CD4-positive, alpha-beta T cell (primary cell): ENCODE measurements at places on chromosomes 12 and 14.

- no peak for DNase-seq
Observed at GRCh38 chr14:70358631-70359030, 852 bp downstream of the COX16 start.

GRCh38 chr14:37590428-37591139 lies 4.5 kb downstream of the FOXA1 start:
- no peak for DNase-seq

DNA sequence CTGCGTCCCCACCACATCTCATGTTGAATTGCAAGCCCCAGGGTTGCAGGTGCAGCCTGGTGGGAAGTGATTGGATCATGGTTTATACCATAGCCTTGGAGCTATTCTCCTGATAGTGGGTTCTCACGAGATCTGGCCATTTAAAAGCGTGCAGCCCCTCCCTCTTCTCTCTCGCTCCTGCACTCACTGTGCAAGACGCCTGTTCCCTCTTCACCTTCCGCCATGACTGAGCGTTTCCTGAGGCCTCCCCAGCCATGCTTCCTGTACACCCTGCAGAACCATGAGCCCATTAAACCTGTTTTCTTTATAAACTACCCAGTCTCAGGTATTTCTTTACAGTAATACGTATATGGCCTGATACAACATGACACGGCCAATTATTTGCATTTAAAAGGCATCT lies 146.6 kb downstream of the RIMBP2 start:
- DNase-seq = no peak

GRCh38 chr14:85597701-85598100 lies 67.8 kb downstream of the FLRT2 start:
- DNase-seq = no peak

DNA sequence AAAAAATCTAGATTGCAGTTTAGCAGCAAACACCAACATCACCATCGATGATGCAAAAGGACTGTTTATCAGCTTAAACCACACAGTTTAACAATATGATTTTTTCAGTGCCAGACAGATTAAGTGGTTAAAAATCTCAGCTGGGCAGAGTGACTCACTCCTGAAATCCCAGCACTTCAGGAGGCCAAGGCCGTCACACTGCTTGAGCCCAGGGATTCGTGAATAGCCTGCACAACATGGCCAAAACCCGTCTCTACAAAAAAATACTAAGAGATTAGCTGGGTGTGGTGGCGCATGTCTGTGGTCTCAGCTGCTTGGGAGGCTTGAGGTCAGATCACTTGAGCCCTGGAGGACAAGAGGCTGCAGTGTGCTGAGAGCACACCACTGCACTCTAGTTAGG lies 8.9 kb downstream of the RSRC2 start:
- DNase-seq = no peak

GRCh38 chr14:19828314-19828713 lies 24.7 kb downstream of the OR4N2 start:
- no peak for DNase-seq

DNA sequence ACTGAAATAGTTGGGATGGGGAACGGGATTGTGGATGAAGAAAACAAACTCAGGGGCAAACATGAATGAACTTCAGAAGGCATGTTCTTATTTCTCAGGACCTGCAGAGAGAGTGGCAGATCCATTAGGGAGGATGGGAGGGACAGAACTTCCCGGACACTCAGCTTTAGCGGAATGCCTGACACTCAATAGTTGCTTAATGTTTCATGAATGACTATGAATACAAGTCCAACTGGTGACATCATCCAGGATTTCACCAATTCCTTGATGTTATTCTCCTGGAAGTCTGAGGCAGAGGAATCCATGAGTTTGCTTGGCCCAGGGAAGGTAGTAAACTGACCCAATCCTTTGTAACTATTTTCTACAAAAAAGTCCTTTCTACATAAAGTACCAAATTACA lies 37.8 kb upstream of the LRRC10 start:
- no peak for DNase-seq

GRCh38 chr12:92036771-92037453 lies 108.7 kb downstream of the BTG1 start:
- DNase-seq = no peak

DNA sequence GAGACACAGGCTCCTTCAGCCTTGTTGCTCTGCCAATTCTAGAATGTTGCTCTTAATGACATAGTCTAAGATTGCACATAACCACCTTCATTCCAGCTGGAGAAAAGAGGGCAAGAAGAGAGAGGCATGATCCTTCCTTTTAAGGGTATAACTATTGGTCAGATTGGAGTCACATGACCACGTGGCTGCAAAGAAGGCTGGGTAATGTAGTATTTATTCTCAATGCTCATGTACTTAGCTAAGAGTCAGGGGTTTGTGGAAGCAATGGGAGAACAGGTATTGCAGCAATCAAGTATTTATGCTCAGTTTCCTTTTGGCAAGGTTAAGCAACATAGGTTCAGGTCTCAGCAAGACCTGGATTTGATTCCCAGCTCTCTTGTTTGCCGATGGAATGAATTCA lies 298.8 kb upstream of the TBX3 start:
- DNase-seq = no peak

DNA sequence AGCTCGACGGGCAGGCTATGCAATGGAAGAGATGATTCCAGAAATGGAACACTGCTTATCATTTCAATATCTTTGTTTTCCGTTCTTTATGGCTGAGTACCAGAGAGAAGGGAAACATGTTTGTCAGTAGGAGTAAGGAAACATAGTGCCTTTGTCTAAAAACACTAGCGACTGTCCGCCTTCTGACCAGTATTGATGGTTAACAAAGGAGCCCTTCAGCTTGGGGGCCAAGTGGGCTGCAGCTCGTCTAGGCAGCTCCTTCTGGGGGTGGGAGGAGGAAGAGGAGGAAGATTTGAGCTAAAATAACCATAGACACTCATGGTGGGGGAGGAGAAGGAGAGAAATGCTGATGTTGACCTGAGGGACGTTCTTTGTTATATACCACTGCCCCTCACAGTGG lies 15.0 kb downstream of the COQ5 start:
- DNase-seq = no peak

GRCh38 chr12:58719161-58719560 lies 201.1 kb downstream of the LRIG3 start:
- no peak for DNase-seq

- DNase-seq = no peak
Observed at GRCh38 chr12:85849344-85849743, 13.1 kb upstream of the RASSF9 start.

- no peak for DNase-seq
Observed at GRCh38 chr12:15662303-15662980, 126.7 kb downstream of the EPS8 start.

- no peak for DNase-seq
Observed at GRCh38 chr12:44127966-44128710, 292.3 kb downstream of the TMEM117 start.

DNA sequence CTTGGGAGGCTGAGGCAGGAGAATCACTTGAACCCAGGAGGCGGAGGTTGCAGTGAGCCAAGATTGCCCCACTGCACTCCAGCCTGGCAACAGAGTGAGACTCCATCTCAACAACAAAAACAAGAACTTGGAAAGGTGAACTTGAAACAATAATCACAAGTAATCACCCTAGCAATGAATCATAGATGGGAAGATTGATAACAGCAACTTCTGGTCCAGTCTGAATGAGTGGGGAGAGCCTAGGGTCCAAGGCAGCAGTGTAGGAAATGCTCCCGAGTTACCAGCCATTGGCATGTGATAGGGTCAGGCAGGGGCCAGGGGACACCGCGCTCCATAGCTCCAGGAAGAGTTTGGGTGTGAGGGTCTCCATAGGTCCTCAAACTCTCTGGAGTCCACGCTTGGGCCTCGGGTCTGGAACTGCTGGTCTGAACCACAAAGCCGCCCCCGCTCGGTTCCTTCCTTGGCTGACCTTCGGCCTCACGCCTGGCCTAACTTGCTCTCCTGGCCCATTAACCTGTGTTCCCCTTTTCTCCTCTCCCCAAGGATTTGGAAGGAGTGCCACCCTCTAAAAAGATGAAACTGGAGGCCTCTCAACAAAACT lies 19.9 kb upstream of the MLXIP start:
- DNase-seq = no peak

- no peak for DNase-seq
Observed at GRCh38 chr14:97581016-97581415, 783.8 kb downstream of the VRK1 start.

GRCh38 chr14:90858511-90858910 lies 42.3 kb upstream of the TTC7B start:
- DNase-seq = no peak

GRCh38 chr12:130079279-130079678 lies 83.0 kb upstream of the FZD10 start:
- DNase-seq = no peak

GRCh38 chr12:75938189-75938588 lies 93.4 kb downstream of the PHLDA1 start:
- DNase-seq = no peak

DNA sequence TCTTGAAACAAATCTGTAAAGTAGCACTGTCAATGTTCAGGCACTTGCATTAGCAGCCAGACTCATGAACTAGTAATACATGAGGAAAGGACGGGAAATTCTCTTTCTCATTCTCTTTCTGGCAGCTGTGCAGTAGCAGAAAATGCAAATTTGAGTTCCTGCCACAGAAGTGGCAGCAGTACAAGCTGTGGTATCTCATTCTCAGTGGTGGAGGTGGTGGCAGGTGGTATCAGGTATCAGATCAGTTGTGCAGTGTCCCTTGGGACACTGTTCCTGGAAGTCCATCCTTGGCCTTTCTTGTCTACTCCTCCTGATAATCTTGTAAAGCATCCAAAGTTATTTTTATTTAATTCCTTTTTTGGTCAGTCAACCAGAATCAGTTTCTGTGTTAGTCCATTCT lies 103.0 kb downstream of the C12orf42 start:
- DNase-seq = no peak

GRCh38 chr12:113766131-113766878 lies 199.8 kb downstream of the RBM19 start:
- no peak for DNase-seq
